ENCODE measurements at places on chromosomes 3 and 15.

GRCh38 chr3:186569779-186570095 lies 783 bp upstream of the DNAJB11 start:
- DNase-seq = no peak

- DNase-seq = no peak
These were observed 3.7 kb upstream of the SH3BP5 start for GRCh38 chr3:15336057-15336456.

- DNase-seq = no peak
These were observed 44.6 kb upstream of the IL20RB start for GRCh38 chr3:136913168-136913567.

DNA sequence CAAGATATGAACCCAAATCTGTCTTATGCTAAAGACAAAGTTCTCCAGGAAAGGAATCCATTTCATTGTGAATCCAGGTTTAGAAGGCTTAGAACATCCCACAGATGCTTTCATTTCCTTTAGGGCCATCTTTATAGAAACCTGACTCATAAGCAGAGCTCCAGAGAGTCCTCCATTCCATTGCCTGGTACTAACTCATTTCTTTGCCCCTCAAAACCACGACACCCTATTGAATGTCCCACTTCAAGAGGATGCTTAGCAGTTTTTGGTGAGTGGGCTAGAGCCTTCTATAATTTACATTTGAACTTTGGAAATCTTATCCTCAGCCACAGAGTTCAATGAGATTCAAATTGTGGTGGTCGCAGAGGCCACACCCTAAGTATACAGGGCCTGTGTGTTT lies 325.0 kb downstream of the NTRK3 start:
- no peak for DNase-seq

DNA sequence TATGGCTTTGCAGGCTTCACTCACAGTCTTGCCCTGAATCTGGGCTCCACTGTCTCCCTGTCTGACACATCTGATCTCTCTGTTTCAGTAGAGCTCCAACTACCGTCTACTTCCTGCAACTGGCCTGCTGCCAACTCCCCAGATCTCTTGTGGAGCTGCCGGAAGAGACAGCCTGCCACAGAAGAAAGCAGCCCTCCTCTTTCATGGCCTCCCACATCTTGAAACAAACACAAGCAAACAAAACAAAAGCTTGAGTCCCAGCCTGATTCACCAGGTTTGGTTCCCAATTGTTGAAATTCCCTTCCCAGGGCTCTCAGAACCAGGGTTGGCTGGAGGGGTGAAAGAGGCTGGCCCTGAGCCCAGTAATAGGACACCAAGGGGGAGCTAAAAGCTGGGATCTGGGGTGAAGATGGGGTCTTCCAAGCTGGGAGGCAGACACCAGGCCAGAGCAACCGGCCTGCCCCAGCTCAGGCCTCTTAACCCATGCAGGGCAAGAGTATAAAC lies 55.3 kb upstream of the CA12 start:
- peak; percentile 24 for DNase-seq

DNA sequence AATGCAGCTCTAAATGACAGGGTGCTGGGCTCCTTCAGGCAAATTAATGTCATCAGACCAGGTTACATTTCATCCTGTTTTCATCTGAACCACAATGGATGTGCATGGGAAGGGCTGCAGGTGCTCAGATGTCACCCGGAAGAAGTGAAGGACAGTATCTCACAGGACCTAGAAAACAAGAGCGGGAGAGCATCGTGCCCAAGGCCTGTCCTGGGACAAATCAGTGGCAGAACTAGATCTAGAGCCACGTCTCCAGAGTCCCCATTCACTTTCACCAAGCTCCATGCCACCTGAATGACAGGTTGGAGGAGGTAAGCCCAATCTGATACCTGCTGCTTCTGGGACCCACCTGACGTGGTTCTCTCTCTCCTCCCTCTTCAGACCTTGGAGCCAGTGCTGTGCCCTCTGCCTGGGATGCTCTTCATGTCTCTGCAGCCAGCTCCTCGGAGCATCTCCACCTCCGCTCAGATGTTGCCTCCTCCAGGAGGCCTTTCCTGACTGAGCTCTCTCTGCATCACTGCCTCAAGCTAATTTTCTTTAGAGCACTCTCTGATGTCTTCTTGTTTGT lies 77.3 kb downstream of the CPN2 start:
- no peak for DNase-seq

DNA sequence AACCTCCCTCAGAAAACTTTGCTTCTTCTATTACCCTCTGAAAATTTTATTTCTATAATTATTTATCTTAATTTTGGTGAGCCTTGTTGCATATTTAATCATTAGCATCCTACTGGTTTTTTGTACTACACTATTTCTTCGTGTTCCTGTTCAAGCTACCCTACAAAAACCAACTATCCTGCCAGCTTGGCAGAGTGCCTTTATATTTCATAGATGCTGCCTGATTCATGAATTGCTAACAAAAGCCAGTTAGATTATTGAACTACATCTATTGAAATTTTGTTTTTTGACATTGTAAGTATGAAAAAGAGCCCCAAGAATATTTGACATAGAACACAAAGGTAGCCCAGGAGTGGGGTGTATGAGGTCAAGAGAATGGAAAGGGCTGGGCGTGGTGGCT lies 78.9 kb downstream of the CD200R1L start:
- DNase-seq = no peak

DNA sequence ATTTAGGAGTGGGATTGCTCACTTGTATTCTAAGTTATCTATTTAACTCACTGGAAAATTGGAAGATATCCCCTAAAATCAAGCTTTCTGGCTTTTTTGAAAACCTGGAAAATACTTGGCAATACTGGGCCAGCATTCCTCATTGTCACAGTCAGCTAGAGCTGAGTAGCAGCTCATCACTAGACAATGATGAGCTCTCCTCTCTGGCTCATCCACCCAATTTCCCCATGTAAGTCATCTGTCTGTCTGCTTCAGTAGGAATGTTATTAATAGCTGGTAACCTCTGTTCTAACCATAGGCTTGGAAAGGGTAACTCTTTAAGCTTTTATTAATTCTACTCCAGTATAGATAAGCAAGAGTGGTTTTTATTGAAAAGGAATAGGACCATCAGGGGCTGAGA lies 39.7 kb upstream of the PIK3R4 start:
- DNase-seq = no peak

DNA sequence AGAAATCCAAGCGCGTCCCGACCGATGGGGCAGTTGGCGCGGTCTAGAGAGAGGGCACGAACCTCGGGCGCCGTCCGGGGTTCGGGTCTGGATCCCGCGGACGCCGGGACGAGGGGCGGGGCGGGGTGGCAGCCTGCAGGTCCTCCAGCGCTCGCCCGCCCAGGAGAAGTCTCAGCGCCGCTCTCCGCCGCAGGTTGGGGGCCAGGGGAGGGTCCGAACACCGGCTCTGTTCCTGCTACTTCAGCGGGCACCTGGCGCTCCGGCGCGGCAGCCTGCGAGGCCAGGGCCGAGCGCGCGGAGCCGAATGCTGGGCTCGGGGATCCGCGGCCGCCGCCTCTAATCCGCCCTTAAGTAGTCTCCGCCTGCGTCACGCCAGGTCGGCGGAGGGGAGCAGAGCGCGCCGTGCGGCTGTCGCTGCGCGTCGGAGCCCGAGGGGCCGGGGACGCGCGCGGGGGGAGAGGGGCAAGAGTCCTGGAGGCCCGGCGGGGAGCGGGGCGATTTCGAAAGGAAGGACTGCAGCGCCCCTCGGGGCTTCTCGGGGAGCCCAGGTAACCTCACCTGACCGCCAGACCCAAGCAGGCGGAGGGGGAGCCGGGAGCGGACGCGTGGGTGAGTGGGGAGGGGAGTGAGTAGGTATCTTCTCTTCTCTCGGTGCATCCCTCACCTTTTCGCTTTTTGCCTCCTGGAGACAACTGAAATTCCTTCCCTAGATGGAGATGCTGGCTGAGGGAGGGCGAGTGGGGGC lies at the start of gene GJD2:
GJD2 (minus strand) TSS at position 325 of the 745 bp plus-strand sequence. CDS start 510 bp downstream, outside the sequence.
- DNase-seq = no peak

DNA sequence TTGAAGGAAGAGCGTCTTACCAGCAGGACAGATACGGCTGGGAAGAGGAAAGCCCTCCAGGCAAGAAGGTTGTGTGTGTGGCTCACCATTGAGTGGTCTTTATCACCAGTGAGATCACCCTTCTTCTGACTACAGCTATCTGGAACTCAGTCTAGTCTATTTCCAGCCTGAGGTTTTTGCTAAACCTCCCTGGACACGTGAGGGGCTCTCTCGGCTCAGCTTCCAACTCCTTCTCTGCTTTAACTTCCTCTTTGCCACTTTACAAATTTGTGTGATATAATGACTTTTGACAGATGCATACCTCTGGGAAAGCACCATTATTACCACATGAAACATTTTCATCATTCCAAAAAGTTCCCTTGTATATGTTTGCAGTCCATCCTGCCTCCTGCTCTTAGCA lies 15.3 kb upstream of the ROPN1 start:
- DNase-seq = no peak

GRCh38 chr3:481680-482079 lies 285.1 kb downstream of the CHL1 start:
- DNase-seq = no peak

- DNase-seq = no peak
These were observed 41.3 kb upstream of the MAP4 start for GRCh38 chr3:48057521-48057920.

DNA sequence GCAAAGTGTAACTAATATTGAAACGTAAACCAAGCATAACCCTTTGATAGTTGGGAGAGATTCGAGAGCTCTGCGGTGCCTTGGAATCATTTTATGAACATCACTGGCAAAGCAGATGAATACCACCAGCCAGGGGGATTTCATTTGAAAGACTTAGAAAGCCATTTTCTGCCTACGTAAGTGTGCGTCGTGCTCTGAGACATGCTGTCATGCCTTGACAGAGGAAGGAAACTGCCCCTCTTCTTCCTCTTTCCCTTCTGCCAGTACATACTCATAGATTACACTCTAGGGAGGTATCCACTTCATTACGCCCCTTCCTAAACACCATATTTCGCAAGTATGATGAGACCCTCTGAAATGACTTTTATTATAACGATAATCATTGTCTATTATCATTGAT lies 3.3 kb upstream of the MTHFS start:
- no peak for DNase-seq

GRCh38 chr15:50053055-50053856 lies 65.8 kb downstream of the ATP8B4 start:
- DNase-seq = no peak

- DNase-seq = no peak
These were observed 816.3 kb upstream of the SEMA6D start for GRCh38 chr15:46901001-46901400.

DNA sequence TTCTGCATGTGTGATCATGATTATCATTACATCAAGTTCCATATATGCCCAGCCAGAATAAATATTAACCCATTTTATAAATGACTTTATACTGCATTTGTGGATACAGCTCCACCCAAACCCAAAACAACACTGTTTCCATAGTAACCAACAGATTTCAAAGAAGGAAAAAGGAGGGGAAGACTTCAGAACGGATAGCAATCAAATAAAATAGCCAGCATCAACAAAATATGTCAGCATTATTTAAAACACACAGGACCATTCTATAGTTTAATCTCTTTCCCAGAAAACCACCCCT lies 114.4 kb downstream of the FOXP1 start:
- no peak for DNase-seq

DNA sequence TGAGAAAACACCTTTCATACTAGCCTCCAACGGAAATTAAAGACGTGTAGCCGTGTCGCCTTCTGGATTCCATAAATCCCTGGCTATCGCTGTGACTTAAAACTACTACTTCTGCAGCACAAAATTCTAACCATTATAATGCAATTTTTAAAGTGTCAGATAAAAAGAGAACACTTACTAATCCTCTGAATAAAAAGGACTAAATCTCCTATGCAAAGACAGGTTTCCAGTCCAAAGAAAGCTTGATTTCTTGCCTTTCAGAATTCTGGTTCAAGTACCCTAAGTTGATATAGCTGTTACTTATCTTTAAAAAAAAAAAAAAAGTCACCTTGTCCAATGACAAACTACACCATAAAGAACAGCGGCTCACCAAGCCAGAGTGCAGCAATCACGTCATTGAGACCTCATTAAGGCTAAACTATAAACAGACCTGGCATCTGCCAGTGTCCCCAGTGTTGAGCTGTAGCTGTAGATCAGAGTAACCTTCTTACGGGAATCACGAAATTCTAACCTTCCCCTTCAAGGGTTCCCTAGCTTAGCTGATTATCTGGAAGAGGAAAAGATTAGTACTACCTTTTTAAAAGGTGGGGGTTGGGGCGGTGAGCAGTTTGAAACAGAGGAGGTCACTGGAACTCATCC lies 2.2 kb downstream of the ABCC5 start:
- no peak for DNase-seq

GRCh38 chr3:56591262-56591661 lies 34.3 kb downstream of the CCDC66 start:
- DNase-seq = no peak

DNA sequence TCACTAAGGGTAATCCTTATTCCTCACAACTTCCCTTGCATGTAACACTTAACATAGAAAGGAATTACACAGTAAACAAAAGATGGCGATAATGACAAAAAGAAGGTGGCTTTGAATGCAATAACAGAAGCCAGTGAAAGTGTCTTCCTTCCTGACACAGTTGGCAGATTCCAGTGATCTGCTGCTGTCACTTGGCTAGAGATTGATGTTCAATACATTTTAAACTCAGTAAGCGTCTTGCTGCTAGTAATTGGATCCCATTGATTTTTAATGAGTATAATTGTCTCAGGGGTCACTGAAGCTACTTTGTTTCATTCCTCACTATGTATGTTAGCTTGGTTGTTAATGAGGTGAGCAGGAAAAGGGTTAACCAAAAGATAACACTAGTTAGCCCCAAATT lies 692.7 kb downstream of the NTRK3 start:
- no peak for DNase-seq

- no peak for DNase-seq
These were observed 557.3 kb downstream of the FGF12 start for GRCh38 chr3:192170031-192170430.

DNA sequence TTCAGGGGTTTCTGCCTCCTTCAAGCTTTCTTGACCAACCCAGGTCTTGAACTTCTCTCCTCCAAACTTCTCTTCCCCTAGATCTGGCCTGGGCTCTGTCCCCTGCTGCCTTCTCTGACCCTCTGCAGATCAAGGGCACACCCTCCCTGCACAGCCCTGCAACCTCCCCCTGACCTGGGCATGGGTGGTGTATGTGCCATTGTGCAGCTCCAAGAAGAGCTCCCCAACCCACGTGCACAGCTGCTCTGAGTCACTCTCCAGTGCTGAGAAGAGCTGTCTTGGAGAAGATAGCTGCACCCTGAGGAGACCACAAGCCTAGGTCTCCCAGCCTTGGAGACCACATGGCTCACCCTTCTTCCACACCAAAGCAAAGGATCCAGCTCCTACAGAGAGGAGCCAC lies 8.0 kb downstream of the MAN2C1 start:
- DNase-seq = no peak
